Activated CD4-positive, alpha-beta T cell treated with anti-CD3 and anti-CD28 coated beads, Interleukin-2, amount 50 U/mL, for 24 hours (primary cell): ENCODE measurements at places on chromosomes 7 and 10.
A peak's percentile ranks its signal among the peaks of the same experiment; 100 is the strongest.

- no peak for DNase-seq
These were observed 254.1 kb upstream of the PTER start for GRCh38 chr10:16182688-16183087.

DNA sequence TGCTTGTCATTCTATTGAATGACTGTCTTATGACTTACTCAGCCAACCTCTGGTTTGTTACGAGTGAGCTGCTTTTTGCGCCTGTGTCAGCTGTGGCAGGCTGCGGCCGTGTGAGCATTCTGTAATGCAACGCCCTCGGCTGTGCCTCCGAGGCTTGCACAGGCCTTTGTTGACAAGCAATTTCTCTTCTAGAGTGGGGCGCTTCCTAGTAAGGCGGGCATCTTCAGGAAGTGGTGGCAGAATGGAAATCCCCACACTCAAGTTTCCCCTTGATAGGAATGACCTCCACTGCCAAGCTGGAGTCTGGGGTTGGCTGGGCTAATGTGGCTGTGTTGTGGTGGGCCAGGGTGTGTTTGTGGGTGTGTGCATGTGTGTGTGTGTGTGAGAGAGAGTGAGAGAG is 20.2 kb upstream of the TMEM178B start:
- peak; percentile 17 for DNase-seq

- no peak for DNase-seq
These were observed 8.8 kb downstream of the AKAP9 start for GRCh38 chr7:91949221-91950009.

- no peak for DNase-seq
These were observed 22.0 kb downstream of the IMMP2L start for GRCh38 chr7:111540199-111540815.

- DNase-seq = no peak
These were observed 29.1 kb downstream of the GPRIN2 start for GRCh38 chr10:46527241-46527811.

DNA sequence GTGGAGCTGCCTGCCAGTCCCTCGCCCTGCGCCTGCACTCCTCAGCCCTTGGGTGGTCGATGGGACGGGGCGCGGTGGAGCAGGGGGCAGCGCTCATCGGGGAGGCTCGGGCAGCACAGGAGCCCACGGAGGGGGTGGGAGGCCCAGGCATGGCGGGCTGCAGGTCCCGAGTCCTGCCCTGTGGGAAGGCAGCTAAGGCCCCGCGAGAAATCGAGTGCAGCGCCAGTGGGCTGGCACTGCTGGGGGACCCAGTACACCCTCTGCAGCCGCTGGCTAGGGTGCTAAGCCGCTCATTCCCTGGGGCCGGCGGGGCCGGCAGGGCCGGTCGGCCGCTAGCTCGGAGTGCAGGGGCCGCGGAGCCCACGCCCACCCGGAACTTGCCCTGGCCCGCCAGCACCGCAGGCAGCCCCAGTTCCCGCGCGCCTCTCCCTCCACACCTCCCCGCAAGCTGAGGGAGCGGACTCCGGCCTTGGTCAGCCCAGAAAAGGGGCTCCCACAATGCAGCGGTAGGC is 565.9 kb upstream of the NRG3 start:
- no peak for DNase-seq

- DNase-seq = no peak
These were observed 96.8 kb downstream of the RAB18 start for GRCh38 chr10:27600930-27601329.

DNA sequence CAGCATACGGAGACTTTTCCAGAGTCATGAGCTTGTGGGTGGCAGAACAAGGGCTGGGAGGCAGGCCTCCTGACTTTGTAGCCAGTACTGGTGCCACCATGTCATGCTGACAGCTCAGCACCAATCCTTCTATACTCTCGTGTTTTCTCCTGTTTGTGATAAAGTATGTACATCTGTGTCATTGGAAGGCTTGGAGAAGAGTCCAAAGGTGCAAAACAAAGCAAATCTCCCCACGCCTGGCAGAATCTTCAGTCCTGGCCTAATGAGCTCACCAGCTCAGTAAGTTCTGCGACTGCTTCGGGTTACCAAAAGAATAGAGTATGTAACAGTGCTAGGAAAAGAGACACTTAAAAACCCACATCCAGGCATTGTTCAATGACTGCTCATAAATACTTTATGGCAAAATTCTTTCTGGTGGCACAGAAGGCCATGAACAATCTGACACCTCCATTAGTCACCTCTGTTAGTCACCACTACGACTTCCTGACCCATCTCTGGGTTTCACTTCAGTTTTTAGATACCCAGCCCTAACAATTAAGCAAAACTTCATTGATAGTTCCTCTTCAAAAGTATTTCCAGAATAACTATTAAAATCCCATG is 24.5 kb downstream of the STEAP1 start:
- DNase-seq = peak; percentile 11

GRCh38 chr10:59891936-59892335 is 14.4 kb downstream of the CCDC6 start:
- DNase-seq = no peak

- no peak for DNase-seq
These were observed 22.1 kb upstream of the DDIT4 start for GRCh38 chr10:72251635-72252034.

GRCh38 chr10:33617381-33618080 is 283.1 kb upstream of the NRP1 start:
- DNase-seq = no peak

GRCh38 chr7:73451780-73452398 is 18.3 kb downstream of the FZD9 start:
- no peak for DNase-seq

DNA sequence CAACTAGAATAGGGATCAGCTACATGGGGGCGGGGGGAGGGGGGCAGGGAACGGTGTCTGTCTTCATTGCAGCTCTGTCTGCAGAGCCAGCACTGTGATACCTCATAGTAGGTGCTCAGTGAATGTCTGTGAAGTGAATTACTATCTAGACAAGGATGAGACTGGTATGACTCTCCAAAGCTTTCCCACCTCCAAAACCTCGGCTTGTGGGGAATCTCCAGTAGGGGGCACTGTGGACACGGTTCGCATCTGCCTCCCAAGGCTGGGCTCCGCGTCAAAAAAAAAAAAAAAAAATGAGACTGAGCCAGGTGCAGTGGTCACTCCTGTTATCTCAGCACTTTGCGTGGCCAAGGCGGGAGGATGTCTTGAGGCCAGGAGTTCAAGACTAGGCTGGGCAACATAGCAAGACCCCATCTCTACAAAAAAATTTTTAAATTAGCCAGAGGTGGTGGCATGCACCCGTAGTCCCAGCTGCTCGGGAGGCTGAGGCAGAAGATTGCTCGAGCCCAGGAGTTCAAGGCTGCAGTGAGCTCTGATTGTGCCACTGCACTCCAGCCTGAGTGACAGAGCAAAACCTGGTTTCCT is 9.6 kb downstream of the TRIM56 start:
- DNase-seq = peak; percentile 21

GRCh38 chr10:96043893-96044715 is 721 bp downstream of the CCNJ start:
- DNase-seq = peak; percentile 22

DNA sequence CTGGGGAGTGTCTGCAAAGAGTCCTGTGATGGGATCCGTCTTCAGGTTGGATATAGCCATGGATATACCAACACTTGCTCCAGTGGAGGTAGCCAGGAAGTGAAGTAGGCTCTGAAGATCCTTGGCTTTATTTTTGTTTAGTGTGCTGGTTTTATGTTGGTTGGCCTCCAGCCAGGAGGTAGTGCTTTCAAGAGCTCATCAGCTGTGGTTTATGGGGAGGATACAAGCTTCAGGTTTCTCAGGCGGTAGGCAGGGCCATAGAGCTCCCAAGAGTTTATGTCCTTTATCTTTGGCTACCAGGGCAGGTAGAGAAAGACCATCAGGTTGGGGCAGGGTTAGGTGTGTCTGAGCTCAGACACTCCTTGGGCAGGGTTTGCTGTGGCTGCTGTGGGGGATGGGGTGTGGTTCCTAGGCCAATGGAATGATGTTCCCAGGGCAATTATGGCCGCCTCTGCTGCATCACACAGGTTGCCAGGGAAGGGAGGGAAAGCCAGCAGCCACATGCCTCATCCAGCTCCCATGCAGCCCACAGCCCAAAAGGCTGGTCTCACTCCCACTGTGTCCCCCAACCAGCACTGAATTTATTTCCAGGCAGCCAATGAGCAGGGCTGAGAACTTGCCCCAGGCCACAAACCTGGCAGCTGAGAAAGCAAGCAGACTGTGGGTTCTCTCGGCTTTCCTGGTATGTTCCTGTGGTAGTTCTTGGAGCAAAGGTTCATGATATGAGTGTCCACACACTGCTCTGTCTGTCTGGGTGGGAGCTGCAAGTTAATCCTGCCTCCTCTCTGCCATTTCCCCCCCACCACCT is 67.0 kb upstream of the PRLHR start:
- DNase-seq = no peak

DNA sequence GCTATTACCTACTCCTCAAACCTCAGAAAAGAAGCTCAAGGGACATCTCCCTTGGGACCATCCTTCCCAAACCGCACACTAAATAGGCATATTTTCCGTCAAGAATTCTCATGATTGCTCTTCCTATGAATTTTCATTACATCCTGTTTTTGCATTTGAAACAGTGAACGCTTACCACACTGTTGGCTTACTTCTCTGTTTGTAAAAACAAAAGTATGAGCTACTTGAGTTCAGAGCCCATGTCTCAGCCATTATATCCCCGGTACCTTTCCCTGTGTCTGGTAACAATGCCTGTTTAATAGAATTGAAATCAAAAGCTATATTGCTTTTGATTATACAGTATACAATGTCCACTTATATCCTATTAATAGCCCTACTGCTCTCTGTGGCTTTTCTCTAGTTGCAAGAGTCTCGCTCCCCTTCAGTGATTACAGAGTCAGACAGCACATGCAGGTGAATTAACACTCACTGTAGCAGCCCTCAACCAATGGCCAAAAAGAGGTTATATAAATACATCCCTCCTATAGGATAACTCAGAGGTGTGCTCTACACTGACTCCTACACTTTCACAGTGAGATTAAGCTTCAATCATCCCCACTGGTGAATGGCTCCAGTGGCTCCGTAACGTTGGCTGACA is 264.4 kb downstream of the SORCS1 start:
- DNase-seq = no peak

DNA sequence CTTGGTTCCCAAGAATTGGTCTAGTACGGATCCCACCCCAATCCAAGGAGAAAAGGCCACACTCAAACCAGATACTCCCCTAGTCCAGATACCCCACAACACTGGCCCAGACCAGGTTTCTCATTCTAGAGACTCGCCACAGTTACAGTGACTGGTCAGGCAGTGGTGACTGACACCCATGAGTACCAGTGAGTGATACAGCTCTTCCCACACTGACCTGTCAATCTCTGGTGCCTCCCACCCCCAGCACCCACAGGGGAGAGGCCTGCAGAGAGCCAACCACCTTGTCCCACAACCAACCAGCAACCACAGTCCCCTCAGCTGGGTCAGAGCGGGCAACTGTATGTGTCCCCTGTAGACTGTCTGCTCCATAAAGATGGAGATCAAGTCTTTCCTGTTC is 152.8 kb downstream of the NEURL1 start:
- DNase-seq = no peak

- no peak for DNase-seq
These were observed 76.3 kb downstream of the GLCCI1 start for GRCh38 chr7:8044761-8045430.

GRCh38 chr10:70758757-70759514 is 26.2 kb downstream of the TBATA start:
- DNase-seq = peak; percentile 38

DNA sequence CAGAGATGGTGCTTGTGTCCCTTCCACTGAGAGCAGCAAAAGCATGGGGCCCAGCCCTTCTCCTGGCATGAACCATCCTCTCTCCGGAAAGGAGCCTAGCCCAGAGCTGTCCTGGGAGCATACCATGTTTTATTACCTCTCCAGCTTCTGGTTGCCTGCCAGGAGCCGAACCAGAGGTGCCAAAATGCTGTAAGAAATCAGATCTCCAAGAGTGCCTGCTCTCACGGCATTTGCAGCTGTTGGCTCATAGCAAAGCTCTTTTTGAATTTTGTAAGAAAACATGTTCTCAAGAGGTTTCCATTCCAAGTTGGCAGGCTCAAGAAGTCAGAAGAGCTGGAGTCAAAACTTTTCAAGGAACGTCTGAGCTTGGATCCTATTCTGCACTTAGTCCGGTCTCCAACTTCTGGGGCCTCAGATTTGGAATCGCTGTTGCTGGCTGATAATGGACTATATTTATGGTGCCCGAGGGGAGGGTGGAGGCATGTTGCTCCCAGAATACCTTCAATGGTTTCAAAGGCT is 211.7 kb upstream of the MKI67 start:
- no peak for DNase-seq

GRCh38 chr7:100456562-100456961 is 7.5 kb downstream of the SPACDR start:
- no peak for DNase-seq

- DNase-seq = no peak
These were observed 23.5 kb upstream of the KDM7A start for GRCh38 chr7:140200061-140200989.

- DNase-seq = no peak
These were observed 4.1 kb downstream of the ZNF282 start for GRCh38 chr7:149199234-149199995.

GRCh38 chr7:67625257-67625737 is 628.7 kb downstream of the TYW1 start:
- DNase-seq = no peak

GRCh38 chr7:21782996-21783395 is 162.7 kb downstream of the CDCA7L start:
- no peak for DNase-seq

DNA sequence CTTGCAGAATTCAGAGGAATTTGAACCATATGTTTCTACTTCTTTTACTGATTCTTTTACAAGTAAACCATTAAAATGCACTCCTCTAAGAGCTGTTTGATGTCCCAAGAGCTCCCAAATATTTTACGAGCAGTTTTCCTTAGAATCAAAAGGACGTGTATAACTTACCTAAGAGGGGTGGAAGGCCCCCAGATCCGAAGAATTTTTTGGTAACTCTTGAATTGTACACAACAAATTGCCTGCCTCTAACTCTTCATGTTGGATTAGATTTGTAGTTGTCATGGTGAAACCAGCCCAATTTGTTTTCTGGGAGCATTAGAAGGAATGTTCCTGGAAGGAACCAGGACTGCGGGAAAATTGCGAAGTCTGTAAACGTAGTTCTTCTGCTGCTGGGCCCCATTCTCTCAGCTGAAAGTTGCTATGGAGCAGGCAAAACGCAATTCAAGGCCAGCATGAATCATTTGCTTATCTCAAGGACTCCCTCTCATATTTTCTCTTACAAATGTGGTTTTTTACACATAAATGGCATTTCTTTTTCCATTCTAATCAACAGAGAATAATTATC is 124.8 kb upstream of the TMEM72 start:
- no peak for DNase-seq

DNA sequence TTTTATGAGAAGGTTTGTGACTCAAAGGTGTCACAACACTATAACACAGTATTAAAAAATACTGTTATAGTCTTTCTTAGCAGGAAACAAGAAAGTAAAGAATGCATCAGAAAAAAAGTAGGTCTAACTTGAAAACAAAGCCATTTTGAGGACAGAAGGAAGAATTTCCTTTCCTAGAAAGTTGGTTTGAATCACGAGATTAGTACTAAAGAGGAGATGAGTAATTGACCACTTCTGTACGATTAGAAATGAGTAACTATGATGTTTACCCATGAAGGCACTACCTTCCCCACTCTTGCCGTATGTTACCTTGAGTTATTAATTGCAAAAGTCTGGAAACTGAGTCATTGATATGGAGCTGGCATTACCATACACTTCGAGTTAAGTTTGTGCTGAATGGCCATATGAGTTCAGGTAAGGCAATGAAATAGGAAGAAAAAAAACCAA is 65.2 kb downstream of the FAM185A start:
- DNase-seq = no peak

GRCh38 chr7:25854608-25855497 is 297.1 kb upstream of the NFE2L3 start:
- no peak for DNase-seq
